ENCODE measurements at places on chromosomes 3 and 15.

GRCh38 chr3:145116769-145117168 lies 1044.2 kb downstream of the PLOD2 start:
- no peak for DNase-seq

- DNase-seq, result no peak
Measured at GRCh38 chr15:34793071-34793470, 2.3 kb downstream of the ACTC1 start.

- no peak for DNase-seq
Measured at GRCh38 chr3:55426486-55426885, 60.6 kb downstream of the WNT5A start.

- no peak for DNase-seq
Measured at GRCh38 chr15:62914461-62915079, 128.0 kb upstream of the TPM1 start.

DNA sequence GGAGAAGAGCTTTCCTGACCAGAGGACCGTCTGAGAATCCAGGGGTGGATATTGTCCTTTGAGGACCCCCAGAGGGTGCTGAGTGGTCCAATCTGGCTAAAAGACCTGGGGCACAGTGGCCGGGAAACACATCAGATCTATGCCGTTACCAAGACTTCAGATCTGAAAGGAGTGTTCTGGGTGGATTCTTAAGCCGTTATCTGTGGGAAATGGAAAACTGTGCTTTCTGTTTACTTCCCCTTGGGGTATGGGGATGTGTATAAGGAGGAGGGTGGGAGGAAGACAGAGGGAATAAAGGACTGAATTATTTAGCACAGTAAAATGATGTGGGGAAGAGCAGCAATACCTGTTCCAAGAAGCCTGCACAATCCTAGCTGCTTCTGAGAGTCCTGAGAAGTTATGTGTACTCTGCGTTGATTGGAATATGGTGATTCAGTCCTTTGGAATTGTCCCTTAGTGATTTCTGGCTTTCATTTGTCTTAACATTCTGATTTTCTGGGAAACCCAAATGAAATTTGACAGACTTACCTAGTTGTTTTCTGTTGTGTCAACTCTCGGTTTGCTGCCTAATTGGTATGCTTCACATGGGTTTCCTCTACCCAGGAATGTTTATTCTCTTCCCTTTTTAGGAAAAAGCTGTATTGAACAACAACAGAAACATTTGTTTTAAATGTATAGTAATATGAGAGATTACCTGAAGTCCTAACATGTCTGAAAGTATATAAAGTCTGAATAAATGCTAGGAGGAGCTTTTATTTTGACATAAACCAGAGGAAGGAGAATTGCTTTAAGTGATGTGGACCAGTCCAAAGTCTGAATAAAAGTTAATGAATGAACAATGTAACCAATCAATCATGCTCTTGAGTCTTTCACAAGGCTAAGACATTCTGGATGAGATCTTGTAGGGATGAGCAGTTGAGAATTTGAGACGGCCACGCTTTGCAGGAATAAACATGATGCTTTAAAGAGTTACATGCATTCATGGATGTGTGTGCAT lies 427.1 kb upstream of the C2CD4B start:
- no peak for DNase-seq

DNA sequence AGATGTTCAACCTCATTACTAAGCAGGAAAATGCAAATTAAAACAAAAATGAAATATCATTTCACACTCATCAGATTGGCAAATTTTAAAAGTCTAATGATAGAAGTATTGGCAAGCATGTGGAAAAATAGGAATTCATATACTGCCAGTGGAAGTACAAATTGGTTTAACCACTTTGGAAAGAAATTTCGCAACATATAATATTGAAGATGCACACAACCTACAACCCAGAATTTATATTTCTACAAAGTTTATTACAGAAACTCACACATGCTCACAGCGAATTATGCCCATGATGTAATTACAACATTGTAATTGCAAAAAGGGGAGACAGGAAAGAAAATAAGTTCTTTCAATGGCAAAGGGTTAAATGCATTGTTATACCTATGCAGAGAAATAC lies 324.1 kb downstream of the IGSF11 start:
- DNase-seq, result no peak

DNA sequence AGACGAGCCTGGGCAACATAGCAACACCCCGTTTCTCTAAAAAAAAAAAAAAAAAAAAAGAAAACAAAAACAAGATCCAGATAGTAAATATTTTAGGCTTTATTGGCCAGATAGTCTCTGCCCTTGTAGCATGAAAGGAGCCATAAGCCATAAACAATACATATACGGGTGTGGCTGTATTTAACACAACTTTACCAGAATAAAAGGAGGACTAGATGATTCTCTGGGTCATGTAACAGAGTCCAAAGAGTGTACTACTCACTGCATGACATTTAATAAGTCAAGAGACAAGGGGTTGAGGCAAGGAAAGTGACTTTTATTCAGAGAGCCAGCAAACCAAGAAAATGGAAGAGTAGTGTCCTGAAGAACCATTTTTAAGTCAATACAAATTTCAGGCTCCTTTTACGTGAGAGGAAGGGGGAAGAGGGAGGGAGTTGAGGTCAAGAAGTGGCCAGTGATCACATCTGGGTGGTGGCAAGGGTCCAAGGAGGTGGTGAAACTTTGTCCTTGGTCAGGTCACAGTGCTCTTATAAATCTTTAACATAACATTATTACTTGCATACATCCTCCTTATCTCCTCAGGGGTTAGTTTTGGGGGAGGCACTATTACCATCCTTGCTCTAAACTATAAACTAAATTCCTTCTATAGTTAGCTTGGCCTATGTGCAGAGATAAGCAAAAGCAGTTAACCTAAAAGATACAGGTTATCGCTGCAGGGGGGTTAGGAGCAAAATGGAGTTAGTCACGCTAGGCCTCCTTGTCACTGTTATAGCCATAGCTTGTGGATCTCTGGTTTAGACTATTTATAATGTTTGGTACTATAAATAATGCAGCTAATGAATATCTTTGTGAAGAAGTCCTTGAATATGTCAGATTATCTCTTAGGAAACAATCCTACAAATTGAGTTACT lies 46.1 kb downstream of the METTL6 start:
- DNase-seq, result no peak
